ENCODE measurements at places on chromosomes 5 and 9. TPM values are rescaled to one million over a fixed set of nuclear protein-coding genes. Genes with fewer than 3 reads are reported as not detected.

The PAEP gene
- total RNA-seq: not detected

The ARID3C gene
- total RNA-seq: 0.22 TPM

The SPATA9 gene
- 0.22 TPM for total RNA-seq

The HAVCR1 gene
- total RNA-seq: not detected

The OGN gene
- total RNA-seq: 0.33 TPM

The ZNF618 gene
- 11.4 TPM for total RNA-seq

The SGCD gene
- total RNA-seq: 3.7 TPM

The MYMK gene
- total RNA-seq: not detected

The HMGCS1 gene
- 340 TPM for total RNA-seq

The HAPLN1 gene
- total RNA-seq: 0.37 TPM

The SMIM32 gene
- total RNA-seq: not detected

The UBAP1 gene
- 33.0 TPM for total RNA-seq

The FBXO10 gene
- 15.5 TPM for total RNA-seq

The PLAC8L1 gene
- total RNA-seq: not detected

The ATOSB gene
- total RNA-seq: 19.3 TPM

The SLC45A2 gene
- total RNA-seq: under 0.01 TPM

The MUSK gene
- total RNA-seq: 0.12 TPM

The SPINK6 gene
- not detected for total RNA-seq

The CCNO gene
- total RNA-seq: 0.22 TPM

The PCDHGA8 gene
- total RNA-seq: 1.1 TPM

The PCDHB10 gene
- 0.12 TPM for total RNA-seq

The DAB2 gene
- total RNA-seq: 106 TPM

The NR5A1 gene
- total RNA-seq: not detected

The STING1 gene
- 9.5 TPM for total RNA-seq

The ZNG1A gene
- total RNA-seq: 27.3 TPM

The PCDHA1 gene
- total RNA-seq: under 0.01 TPM

The FAM114A2 gene
- 40.2 TPM for total RNA-seq

The WWC1 gene
- 0.33 TPM for total RNA-seq

The MARCOL gene
- total RNA-seq: not detected

The TRIM7 gene
- total RNA-seq: 2.4 TPM

The TMEM232 gene
- 2.0 TPM for total RNA-seq

The CLINT1 gene
- 112 TPM for total RNA-seq

The PTGES gene
- total RNA-seq: 4.1 TPM

The RNF14 gene
- 76.5 TPM for total RNA-seq

The ORM2 gene
- not detected for total RNA-seq

The SLC6A19 gene
- not detected for total RNA-seq

The C9 gene
- 1.1 TPM for total RNA-seq

The PTGS1 gene
- 11.4 TPM for total RNA-seq

The UBE2QL1 gene
- 0.11 TPM for total RNA-seq

The PCAT7 gene
- not detected for total RNA-seq

The LOX gene
- 58.0 TPM for total RNA-seq

The RGS7BP gene
- total RNA-seq: not detected

The TRPM3 gene
- 0.77 TPM for total RNA-seq

The SLCO6A1 gene
- not detected for total RNA-seq
